ENCODE measurements at places on chromosomes 16 and 17.

DNA sequence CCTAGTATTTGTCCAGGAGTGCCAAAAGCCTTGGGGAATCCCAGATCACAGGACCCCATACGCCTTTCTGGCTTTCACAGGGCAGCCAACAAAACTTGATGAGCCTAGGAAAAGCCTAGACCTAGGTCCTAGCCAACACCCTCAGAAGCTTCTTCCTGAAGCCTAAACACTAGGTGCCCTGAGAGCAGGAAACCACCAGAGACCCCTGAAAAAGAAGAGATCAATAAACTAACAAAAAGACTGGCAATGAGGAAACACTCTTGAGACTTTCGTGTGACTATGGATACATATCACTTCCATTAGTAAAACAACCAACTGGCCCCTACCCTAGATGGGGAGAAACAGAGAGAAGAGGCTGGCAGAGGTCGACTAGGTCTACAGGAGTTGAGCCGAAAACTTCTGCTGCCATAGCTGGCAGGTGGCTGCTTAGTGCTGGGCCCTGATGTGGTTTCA lies 1.2 kb downstream of the ORMDL3 start:
- no peak for DNase-seq

DNA sequence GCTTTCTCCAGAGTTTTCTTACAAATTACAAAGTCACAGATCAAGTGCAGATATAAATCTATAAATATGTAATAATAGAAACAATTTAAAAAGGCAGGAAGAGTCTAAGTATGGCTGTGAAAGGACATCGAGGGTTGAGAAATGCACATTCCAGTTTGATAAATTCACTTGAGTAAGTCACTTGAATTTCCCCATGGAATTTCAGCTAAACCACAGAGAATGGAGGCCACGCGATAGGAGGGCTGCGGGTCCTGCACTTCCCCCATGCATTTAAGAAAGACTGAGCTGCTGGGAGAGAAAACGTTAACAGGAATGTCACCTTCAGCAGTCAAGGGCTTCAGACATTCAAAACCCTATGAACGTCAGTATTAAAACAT lies 6.1 kb upstream of the MXRA7 start:
- no peak for DNase-seq

- no peak for DNase-seq
Measured at GRCh38 chr17:66322764-66323163, 20.4 kb downstream of the PRKCA start.

GRCh38 chr16:64311241-64311640 lies 810.6 kb downstream of the CDH11 start:
- no peak for DNase-seq

GRCh38 chr17:42675965-42676423 lies 800 bp downstream of the PLEKHH3 start:
- DNase-seq = peak; percentile 77

DNA sequence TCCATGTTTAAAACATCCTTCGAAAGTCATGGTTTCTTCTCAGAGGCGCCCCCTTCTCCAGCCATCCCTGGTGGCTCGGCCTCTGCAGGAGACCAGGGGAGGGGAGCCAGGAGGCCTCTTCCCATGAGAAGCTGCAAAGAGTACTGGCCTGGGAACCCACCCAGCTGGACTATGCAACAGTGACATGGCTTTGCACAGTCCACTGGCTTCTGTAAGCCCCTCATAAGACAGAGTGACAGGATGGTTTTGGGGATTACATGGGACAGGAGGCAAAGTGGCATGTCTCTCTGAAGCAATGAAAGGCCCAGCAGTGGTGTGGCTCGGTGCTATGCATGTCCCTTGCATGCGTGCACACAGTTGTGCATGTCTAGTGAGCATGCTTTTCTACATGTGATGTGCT lies 99.5 kb downstream of the C16orf78 start:
- no peak for DNase-seq

- no peak for DNase-seq
Measured at GRCh38 chr17:46071796-46072195, 72.7 kb downstream of the STH start.

DNA sequence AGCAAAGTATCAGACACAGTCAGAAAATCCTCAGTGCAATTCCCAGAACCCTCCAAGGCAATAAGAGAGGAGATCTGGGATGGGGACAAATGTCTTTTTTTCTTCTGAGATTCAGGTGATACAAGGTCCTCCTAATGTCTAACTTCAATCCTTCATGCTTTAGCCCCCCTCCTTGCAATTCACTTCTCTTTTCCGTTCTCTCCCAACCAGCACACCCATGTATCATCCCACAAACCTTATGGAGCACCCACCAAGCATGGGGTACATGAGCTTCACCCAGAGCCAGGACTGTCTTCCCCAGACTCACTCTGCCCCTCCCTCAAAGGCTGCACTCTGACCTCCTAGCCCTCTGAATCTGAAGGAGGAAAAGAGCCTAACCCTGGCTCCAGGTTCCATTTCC lies 10.1 kb downstream of the HDAC5 start:
- no peak for DNase-seq

- DNase-seq = no peak
Measured at GRCh38 chr17:49727380-49727779, 19.6 kb upstream of the SLC35B1 start.

GRCh38 chr17:6986676-6987075 lies 9.2 kb upstream of the ALOX12 start:
- DNase-seq = no peak

GRCh38 chr17:61235001-61235826 lies 164.4 kb upstream of the TBX2 start:
- DNase-seq = no peak

DNA sequence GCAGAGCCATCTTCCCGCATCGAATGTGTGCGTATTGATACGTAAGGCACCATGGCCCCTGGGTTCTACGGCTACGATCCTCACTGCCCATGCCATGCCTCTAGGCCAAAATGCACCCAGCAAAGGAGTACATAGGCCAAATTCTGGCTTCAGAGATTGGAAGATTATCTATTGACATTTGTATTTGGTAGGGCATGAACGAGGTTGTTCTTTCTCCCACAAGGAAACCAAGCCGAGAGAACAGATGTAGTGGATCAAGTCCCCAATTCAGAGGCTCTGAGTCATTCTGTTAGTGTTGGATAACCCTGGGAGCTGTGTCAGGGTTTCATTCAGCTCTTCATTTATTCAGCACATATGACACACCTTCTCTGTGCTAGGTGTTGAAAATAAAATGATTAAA lies 36.5 kb downstream of the HOXB1 start:
- DNase-seq = no peak

GRCh38 chr17:40349895-40350688 lies 14.4 kb downstream of the GJD3 start:
- no peak for DNase-seq

GRCh38 chr17:4949321-4950074 lies 1.2 kb upstream of the PFN1 start:
- peak; percentile 93 for DNase-seq

GRCh38 chr16:19329932-19330331 lies 44.4 kb downstream of the CLEC19A start:
- no peak for DNase-seq

DNA sequence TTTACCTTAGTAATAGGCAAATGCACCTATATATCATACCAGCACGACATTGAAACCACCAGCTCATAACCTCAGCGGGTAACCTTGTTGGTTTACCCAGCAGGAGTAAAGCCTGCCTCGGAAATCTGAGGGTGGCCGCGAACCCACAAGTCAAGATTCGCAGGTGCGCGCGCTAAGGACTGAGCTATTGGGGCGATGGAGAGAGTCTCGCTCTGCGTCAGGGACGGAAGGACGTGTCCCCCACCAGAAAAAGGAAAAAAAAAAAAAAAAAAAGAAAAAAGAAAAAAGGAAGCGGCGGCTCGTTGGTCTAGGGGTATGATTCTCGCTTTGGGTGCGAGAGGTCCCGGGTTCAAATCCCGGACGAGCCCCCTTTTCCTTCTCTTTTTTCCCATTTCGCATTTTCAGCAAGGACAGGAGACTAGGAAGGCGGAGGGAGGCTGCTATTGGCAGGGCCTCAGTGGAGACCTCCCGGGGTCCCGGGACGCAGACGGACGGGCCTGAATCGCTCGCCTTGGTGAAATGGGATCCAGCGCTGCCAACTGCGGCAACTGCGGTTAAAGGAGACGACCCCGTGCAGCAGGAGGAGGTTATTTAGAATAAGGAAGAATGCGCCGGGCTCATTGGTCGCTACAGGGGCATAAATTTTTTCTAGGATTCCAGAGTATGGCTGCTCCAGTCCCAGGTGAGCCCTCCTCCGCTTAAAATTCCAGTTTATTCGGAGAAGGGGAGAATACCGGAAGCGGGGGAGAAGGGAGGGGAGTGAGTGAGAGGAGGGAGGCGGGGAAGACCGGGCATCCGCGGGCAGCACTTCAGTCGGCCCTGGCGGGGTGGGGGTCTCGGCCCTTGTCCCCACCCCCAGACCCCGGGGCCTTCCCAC lies at the start of gene OR1F1:
OR1F1 (plus strand) TSS at position 407 of the 877 bp plus-strand sequence.
- peak; percentile 87 for DNase-seq

GRCh38 chr16:138049-138417 lies 440 bp downstream of the NPRL3 start:
- DNase-seq = peak; percentile 80

DNA sequence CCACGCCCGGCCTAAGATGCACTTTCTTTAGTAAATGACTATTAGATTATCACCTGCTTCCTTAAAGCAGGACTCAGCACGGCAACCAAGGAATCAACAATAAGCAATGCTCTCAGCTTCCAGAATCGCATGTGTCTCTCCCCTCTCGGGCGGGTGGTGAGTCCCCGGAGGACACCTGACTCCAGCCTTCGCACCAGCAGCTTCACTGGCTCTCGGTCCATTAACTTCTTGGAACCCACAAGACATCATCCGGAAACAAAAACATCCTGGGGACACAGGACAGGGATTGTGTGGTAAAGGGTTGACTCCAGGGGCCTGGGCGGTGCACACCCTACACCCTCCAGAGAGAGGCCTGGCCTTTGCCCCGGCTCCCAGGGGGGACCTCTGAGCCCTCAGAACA lies 22.7 kb downstream of the UTS2R start:
- DNase-seq = no peak

GRCh38 chr17:51371732-51372151 lies 111.4 kb downstream of the UTP18 start:
- DNase-seq = peak; percentile 83

DNA sequence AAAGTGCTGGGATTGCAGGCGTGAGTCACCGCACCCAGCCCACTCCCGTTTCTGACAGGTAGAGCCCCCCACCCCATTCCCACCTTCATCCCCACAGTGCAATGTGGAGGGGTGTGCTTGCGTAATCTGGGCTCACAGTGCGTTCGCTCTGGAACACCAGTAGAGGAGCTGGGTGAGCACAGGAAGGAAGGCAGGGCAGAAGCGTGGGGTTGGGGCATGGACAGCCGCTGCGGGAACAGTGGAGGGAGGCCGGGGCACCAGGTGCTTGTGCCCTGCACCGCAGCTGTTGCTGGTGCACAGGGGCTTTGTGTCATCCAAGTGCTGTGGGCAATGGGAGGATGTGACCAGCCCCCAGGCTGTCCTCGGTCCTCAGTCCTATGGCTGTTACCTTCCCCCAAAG lies 24.7 kb downstream of the KDM8 start:
- DNase-seq = no peak

DNA sequence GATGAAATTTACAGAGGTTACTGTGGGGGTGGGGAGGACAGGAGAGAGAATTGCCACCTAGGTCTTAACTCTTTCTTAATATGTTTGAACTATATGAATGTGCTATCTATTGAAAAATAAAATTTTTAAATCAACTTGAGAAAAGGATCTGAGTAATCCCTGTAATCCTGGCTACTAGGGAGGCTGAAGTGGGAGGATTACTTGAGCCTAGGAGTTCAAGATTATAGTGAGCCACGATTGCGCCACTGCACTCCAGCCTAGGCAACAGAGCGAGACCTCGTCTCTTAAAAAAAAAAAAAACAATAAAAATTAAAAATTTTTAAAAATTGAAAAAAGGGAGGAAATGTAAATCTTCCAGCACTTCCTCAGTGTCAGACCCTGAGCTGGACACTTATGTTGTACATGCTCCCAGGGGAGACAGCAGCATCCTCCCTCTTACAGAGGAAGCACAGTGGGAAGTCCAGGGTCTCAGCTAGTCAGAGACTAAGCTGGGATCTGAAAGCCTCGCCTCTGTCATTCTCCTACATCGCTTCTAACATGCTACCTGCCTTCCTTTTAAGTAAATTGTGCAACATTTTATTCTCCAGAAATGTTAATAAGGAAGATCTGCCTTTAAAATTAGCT lies 21.9 kb downstream of the PMM2 start:
- no peak for DNase-seq

GRCh38 chr16:31148281-31148728 lies 1.6 kb downstream of the PRSS36 start:
- no peak for DNase-seq

DNA sequence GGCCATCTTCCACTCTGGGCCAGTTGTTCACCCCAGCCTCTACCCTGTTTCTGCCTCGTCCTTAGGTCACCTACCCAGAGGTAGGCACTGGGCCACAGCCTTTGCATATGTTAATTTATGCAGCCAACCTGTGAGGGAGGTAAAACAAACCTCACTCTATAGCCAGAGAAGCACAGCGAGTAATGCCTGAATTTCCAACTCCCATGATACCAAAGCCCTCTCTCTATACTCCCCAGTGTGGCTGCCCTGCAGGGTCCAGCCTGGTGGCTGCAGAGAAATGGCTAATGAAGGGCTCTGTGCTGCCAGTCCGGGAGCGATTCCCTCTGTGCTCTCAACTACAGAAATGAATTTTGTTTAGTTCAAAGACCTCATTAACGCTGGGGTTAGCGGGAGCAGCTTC lies 397.0 kb upstream of the CCL2 start:
- no peak for DNase-seq

DNA sequence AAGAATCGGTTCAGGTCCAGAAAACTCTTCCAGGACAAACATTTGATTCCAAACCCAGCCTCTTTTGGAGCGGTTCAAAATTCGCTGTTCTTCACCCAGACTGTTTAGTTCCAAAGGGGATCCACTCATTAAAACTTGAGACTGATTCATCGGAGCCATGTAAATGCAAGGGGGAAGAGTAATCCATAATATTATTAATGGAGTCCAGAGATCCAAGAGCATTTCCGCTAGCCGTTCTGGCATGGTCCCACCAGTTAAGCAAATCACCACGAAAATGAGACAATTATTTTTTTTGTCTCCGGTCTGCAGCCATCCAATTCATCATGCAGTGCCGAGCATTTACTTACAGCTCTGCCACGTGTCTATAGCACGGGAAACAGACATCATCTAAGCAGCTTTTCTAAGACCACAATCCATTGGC lies 15.1 kb downstream of the CDH8 start:
- DNase-seq = no peak

DNA sequence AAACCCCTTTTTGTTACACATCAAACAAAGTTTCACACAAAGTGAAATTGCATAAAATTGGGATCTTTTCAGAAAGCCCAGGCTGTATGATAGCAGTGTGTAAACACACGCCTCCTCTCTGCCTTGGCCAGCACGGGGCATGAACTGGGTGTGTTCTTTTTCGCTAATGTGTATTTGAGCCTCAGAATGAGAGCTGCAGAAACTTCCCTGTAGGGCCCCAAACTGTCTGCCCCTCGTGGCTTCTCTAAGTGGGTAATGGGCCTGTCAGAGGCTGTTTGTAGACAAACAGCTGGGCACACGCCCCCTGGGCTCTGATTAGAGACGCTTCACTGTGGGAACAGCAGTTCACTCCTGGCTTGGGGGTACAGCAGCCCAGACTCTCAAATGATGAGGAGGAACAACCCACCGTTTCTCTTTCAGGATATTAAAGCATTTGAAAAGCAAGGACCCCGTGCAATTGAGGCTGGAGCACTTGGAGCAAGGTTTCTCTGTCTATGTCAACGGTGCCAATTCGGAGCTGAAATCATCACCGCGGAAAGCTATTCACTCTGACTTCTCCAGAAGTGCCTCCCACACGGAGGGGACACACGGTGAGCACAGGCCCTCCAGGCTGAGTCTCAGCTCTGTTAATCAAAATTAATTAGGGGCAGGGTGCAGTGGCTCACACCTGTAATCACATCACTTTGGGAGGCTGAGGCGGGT lies 78.4 kb downstream of the KATNIP start:
- DNase-seq = no peak

All from activated CD4-positive, alpha-beta T cell treated with anti-CD3 and anti-CD28 coated beads, Interleukin-2, amount 10 ng/mL, durations not matched to agents 24 days and 14 days (primary cell).